ENCODE measurements at places on chromosomes 1 and 21.

DNA sequence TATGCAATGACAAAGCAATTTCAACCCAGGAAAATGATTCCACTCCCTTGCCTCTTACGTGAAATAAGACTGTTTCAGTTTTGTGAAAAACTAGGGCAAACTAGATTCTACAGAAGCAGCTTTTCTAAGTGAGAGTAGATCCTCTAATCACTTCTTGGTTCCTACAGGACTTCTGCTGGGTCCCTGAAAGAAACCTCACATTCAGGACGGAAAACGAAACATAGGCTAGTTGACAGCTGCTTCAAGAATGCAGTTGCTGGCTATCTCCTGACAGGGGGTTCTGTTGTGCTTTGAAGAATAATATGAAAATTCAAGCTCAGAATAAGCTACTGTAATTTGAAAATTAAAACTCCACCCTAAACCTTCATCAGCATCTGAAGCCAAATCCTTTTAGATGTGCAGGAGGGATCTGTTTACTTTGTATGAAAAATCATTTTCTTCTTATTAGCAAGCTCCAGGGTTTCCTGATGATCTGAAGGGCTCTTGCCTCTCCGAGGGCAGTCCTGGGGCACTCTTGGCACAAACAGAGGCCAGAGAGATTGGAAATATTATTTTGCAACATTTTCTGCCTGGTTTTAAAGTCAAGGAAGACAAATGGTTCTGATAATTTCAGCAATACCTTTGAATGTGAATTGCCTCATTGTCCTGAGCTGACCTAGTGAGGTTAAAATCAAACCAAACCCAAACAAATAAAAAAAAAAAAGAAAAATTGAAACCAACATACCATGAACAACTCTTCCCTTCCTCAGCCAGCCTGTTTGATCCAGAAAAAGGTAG lies 55.0 kb downstream of the NTMT2 start:
- H3K4me3 ChIP-seq: no peak overlapping the region
- H3K4me1 ChIP-seq: no peaks in the 10 kb centered on the region
- H3K27ac ChIP-seq: no peak overlapping the region
- H3K36me3 ChIP-seq: no peaks in the 10 kb centered on the region
- no peak for DNase-seq

GRCh38 chr1:25051906-25052305 lies 121.8 kb upstream of the RUNX3 start:
- no peak overlapping the region for H3K4me3 ChIP-seq
- H3K4me1 ChIP-seq: no peaks in the 10 kb centered on the region

- no peaks in the 10 kb centered on the region for H3K27me3 ChIP-seq
- no peak overlapping the region for H3K27ac ChIP-seq
Observed at GRCh38 chr1:29256394-29256793, 20.1 kb downstream of the PTPRU start.

GRCh38 chr1:98896711-98897445 lies 107.8 kb downstream of the PLPPR5 start:
- no peaks in the 10 kb centered on the region for H3K4me1 ChIP-seq
- no peak for DNase-seq
- no peak overlapping the region for H3K27ac ChIP-seq
- H3K4me3 ChIP-seq: no peak overlapping the region
- H3K27me3 ChIP-seq: no peaks in the 10 kb centered on the region

DNA sequence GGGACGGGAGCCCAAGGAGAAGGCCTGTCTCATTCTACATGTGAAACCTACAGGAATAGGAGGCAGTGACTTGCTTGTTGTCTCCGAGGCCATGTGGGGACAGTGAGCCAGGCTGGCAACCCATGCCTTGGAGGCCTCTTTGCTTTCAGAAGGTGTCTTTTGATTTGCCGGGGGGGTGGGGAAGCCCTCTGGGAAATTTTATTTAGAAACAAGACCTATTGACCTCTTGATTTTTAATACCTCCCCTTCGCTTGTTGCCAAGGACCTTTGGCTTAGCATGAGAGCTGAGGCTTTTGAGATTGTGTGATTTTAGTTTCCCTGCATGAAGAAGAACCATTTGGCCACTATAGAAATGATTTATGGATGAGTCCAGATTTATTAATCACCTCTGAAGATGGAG lies 4.1 kb downstream of the ARMH1 start:
- peaks cover 5% of the 10 kb centered on the region for H3K4me1 ChIP-seq
- peaks cover 8% of the 10 kb centered on the region for H3K36me3 ChIP-seq
- H3K4me3 ChIP-seq: no peak overlapping the region
- no peak overlapping the region for H3K27ac ChIP-seq
- H3K27me3 ChIP-seq: no peaks in the 10 kb centered on the region

GRCh38 chr1:197948926-197949899 lies 32.0 kb downstream of the LHX9 start:
- DNase-seq: no peak
- H3K4me3 ChIP-seq: no peak overlapping the region
- no peak overlapping the region for H3K27ac ChIP-seq
- no peaks in the 10 kb centered on the region for H3K36me3 ChIP-seq
- no peaks in the 10 kb centered on the region for H3K4me1 ChIP-seq

DNA sequence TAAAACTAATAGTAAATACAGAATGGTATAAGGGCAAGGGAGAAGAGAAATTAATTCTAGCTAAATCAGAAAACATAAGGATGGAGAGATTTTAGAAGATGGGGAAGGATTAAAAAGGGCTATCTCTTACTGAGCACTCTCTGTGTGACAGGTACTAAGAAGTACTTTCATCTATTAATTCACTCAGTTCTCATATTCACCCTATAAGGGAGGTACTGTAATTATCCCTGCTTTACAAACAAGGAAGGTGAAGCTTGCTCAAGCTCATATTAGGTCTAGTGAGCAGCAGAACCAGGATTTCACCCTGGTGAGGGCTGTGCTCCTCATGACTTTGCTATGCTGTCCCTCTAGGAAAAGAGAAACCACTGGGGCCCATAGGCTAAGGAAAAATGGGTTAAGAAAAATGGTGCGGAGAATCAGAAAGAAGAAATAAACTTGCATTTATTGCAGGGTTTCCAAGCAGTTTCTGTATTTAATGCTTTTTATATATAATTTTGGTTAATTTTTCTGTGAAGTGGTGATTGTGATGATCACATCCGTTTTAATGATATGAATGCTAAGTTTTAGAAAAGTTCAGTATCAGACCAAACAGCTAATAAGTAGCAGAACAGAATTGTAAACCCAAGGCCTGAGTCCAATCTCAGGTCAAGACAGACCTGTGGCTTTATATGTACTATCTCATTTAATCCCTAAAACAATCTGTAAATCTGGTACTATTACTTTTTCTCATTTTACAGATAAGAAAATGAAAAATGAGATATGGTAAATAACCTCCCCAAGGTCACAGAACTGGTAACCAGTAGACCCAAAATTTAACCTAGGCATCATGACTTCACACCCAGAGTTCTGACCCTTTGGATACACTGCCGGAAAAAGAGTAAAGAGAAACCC lies 1.7 kb downstream of the PCNX2 start:
- peaks cover 6% of the 10 kb centered on the region for H3K36me3 ChIP-seq
- peaks cover 7% of the 10 kb centered on the region for H3K4me1 ChIP-seq
- H3K27ac ChIP-seq: no peak overlapping the region
- peak; percentile 68 for DNase-seq

DNA sequence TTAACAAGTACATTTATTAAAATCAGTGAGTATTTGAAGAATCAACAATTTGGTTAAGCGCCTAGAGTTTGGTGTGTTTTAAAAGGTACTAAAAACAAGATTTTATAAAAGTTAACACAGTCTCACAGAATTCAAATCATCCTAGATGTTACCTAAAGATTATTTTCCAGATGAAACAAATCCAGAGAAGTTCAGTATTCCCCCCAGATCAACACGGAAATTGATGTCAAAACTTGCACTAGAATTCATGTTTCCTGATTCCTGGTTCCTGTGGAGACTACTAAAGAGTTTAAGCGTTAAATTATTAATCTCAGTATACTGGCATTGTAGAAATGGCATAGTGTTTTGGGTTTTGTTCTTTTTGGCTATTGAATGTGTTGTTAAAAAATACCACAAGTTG lies 1.4 kb downstream of the PTBP2 start:
- no peak for DNase-seq
- H3K4me1 ChIP-seq: no peaks in the 10 kb centered on the region
- H3K27me3 ChIP-seq: no peaks in the 10 kb centered on the region
- H3K36me3 ChIP-seq: peaks cover 15% of the 10 kb centered on the region
- no peak overlapping the region for H3K27ac ChIP-seq

DNA sequence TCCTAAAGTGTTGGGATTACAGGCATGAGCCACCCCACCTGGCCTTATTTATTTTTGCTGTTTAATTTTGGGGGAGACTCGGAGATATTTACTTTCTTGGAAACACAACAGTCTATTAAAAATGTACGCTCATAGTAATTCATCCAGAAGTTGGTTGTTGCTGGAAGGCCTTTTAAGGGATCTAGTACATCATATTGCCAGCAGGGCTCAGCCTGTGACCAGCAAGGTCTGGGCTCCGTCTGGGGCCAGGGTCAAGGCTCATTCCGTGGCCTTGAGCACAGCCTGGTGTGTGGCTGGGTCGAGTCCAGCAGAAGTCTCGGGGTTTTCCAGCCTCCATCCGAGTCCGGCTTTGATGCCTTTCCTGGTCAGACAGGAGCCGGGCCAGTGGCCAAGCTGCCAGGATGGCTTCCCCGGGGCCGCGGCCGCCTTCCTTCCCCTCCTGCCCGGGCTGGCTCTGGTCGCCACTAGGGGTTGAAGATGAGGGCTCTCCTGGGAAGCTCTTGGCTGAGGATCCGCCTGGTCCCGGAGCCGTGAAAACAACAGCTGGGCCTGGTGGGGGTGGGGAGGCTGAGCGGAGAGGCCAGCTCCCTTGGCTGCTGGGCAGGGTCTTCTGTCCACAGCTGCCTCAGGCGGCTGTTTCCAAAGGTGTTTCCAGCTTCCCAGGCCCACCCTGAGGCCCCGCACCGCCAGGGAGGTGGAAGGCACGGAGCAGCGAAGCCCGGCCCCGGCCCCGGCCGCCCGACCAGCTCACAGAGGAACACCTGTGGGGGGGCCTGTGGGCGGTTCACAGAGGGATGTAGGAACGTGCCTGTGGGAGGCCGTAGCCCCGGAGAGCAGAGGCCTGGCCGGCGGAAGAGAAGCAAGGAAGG lies 5.1 kb upstream of the VWA1 start:
- peak overlapping the region; percentile 43 for H3K27ac ChIP-seq
- peaks cover 2% of the 10 kb centered on the region for H3K36me3 ChIP-seq
- peak; percentile 69 for DNase-seq
- H3K27me3 ChIP-seq: no peaks in the 10 kb centered on the region

DNA sequence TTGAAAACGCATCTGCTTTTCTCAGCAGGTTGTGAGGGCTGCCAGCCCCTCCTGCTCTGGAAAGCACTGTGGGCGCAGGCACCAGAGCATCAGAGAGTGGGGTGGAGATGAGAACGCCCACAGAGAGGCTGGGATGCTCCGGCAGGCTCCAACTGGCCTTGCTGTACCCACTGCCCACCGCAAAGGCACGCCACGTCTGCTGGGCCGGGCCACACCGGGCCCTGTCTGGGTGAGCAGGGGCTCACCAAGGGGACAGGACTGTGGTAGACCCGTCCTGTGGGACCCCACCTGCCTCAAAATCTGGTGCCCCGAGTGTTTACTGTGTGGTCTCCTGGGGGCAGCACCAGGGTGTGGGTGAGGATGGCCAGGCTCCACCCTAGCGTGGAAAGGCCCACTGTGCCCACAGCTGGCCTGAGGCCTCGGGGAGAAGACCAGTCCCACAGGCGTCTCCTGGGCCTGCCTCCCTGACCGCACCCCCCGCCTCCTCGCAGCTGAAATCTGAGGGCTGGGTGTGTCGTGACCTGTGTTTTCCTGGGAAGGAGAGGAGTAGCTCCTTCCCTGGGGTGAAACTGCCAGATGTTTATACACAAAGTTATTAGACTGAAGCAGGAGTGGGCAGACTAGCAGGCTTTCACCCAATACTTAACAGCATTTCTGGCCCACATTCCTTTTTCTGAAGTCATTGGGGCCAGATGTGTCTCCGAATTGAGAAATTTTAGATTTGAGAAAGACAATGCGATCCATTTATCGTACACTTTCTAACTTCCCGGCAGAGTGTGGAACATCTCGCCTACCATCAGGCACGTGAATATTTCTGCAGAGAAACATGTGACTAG lies 53.8 kb downstream of the STUM start:
- peaks cover 5% of the 10 kb centered on the region for H3K4me1 ChIP-seq
- no peaks in the 10 kb centered on the region for H3K36me3 ChIP-seq
- H3K27me3 ChIP-seq: peaks cover 41% of the 10 kb centered on the region
- DNase-seq: peak; percentile 21
- H3K27ac ChIP-seq: no peak overlapping the region

DNA sequence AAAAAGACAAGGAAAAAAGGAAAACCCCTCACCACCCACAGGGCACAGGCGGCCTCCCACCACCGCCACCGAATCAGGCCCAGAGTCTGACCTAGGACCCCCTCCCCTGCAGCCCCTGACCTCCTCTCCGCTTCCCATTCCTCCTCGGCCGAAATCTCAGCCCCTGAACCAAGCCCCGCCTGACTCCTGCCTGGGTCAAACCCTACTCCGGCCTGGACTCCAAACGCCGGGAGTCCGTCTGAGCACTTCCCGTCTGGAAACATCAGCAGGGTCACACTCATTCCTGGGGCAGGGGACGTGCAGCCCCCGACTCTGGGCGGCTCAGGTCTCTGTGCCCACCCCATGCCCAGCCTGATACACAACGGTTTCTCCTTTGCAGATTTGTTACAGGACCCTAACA lies 26.4 kb upstream of the SUMO3 start:
- H3K4me3 ChIP-seq: no peak overlapping the region
- DNase-seq: no peak
- peaks cover 18% of the 10 kb centered on the region for H3K4me1 ChIP-seq
- H3K27ac ChIP-seq: no peak overlapping the region
- peaks cover 43% of the 10 kb centered on the region for H3K27me3 ChIP-seq
- peaks cover 29% of the 10 kb centered on the region for H3K36me3 ChIP-seq

- H3K27ac ChIP-seq: no peak overlapping the region
- peak; percentile 12 for DNase-seq
- no peaks in the 10 kb centered on the region for H3K36me3 ChIP-seq
- no peak overlapping the region for H3K4me3 ChIP-seq
Observed at GRCh38 chr1:80155371-80155770, 1148.8 kb upstream of the ADGRL4 start.

GRCh38 chr1:112506306-112506705 lies 2.5 kb upstream of the WNT2B start:
- DNase-seq: no peak
- peaks cover 38% of the 10 kb centered on the region for H3K4me1 ChIP-seq
- H3K27me3 ChIP-seq: no peaks in the 10 kb centered on the region
- no peak overlapping the region for H3K4me3 ChIP-seq
- H3K27ac ChIP-seq: no peak overlapping the region

GRCh38 chr21:42056996-42057689 lies 14.0 kb upstream of the UMODL1 start:
- H3K4me3 ChIP-seq: no peak overlapping the region
- H3K27me3 ChIP-seq: peaks cover 76% of the 10 kb centered on the region
- H3K36me3 ChIP-seq: no peaks in the 10 kb centered on the region
- no peak overlapping the region for H3K27ac ChIP-seq
- peak; percentile 98 for DNase-seq

Data from mesenchymal stem cell (in vitro differentiated cells and primary cell).